DND-41 (cell line): ENCODE measurements at places on chromosomes 13 and 19.

DNA sequence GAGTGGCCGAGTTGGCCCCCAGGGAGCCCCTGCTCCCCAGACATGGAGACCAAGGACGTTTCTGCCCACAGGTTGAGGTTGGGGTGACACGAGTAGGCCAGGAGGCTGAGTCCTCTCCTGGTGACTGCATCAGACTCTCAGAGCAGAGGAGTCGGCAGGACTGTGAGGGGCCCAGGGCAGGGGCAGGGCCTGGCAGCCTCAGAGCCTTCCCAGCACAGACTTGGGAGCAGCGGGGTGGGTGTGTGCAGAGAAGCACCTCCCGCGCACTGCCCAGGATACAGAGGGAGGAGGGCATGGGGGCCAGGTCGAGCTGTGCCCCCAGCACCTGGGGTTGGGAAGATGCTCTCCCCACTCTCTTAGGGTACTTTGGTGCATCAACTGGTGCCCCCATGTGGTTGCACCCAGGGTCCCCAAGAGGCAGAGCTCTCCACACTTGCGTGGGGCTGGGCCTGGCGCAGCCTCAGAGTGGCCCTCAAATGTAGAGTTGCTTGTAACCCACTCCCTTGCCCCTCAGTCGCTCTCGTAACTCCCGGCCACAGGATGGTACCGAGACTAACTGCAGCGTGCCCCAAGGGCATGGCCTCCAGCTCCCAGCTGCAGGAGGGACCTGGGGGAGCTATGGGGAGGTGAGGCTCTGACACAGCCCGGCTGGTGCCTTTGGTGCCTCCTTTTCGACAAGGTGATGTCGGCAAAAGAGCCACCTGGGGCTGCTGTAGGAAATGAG is 15.9 kb downstream of the TSSK6 start:
- H3K27me3 ChIP-seq = no peaks in the 10 kb centered on the region
- no peak for DNase-seq
- no peak overlapping the region for H3K4me3 ChIP-seq
- H3K4me1 ChIP-seq = no peaks in the 10 kb centered on the region
- H3K36me3 ChIP-seq = peaks cover 97% of the 10 kb centered on the region
- H3K27ac ChIP-seq = no peak overlapping the region

GRCh38 chr19:29714371-29714952 is 599 bp downstream of the C19orf12 start:
- H3K27me3 ChIP-seq = no peaks in the 10 kb centered on the region
- peaks cover 3% of the 10 kb centered on the region; the same call in 1 of the 2 replicates for H3K36me3 ChIP-seq

DNA sequence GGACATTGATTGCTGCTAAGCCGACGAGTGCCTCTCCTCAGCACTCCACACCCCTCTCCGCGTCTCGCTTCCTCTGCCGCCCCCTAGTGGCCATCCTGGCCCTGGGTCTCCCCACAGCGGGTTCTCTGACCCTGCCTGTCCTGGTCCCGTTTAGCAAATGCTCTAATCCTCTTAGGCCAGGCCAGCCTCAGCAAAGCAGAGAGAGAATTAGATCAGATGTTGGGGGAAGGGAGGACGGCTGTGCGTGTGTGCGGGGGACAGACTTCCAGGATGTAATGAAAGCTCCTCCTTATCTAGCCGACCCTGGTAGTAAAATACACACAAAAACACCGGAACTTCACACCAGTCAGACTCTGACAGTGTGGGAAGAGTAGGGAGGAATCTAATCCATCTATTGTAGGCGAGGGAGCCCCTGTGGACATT is 4.5 kb downstream of the TPRX2 start:
- DNase-seq = peak; percentile 78
- no peaks in the 10 kb centered on the region for H3K4me1 ChIP-seq
- H3K4me3 ChIP-seq = no peak overlapping the region

DNA sequence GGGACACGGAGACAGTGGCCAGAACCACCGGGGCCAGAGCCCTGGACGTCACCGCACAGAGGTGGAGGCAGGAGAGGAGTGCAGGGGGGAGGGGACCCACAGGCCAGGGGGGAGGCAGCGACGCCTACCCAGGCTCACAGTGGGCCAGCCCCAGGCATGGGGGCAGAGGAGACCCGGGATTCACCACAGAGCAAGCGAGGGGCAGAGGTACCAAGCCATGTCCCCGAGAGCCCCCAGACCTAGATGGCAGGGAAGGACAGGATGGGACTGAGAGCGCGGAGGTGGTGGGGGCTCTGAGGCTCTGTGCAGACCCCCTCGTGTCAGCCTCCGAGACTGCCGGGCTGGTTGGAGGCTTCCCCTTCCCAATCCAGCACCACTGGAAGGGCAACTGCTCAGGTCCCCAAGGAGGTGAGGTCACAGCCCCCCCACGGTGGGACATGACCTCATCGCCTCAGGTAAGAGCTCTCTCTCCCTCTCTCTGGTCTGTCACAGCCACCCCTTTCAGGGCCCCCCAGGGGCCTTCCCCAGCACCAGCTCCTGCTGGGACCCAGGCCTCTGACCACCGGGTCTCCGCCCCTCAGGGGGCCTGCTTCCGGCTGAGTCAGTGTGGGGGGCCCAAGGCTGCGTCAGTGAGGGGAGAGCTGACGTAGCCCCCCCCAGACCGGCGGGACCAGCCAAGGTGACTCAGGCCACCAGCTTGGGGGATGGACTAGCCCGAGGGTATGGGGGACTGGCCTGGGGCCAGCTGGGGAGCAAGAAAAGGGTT is 2.2 kb upstream of the IL11 start:
- DNase-seq = no peak
- H3K27ac ChIP-seq = no peak overlapping the region
- no peak overlapping the region for H3K4me3 ChIP-seq
- no peaks in the 10 kb centered on the region for H3K36me3 ChIP-seq
- H3K27me3 ChIP-seq = no peaks in the 10 kb centered on the region

GRCh38 chr13:41917641-41918040 is 43.3 kb downstream of the VWA8 start:
- H3K4me1 ChIP-seq = peaks cover 6% of the 10 kb centered on the region; the same call in 1 of the 2 replicates
- H3K27me3 ChIP-seq = no peaks in the 10 kb centered on the region
- H3K36me3 ChIP-seq = no peaks in the 10 kb centered on the region
- no peak for DNase-seq
- H3K4me3 ChIP-seq = no peak overlapping the region
- H3K27ac ChIP-seq = no peak overlapping the region

- no peak for DNase-seq
- no peak overlapping the region for H3K4me3 ChIP-seq
- no peaks in the 10 kb centered on the region for H3K27me3 ChIP-seq
- H3K27ac ChIP-seq = no peak overlapping the region
- peaks cover 15% of the 10 kb centered on the region for H3K4me1 ChIP-seq
Observed at GRCh38 chr13:41505209-41505835, 48.0 kb downstream of the RGCC start.

DNA sequence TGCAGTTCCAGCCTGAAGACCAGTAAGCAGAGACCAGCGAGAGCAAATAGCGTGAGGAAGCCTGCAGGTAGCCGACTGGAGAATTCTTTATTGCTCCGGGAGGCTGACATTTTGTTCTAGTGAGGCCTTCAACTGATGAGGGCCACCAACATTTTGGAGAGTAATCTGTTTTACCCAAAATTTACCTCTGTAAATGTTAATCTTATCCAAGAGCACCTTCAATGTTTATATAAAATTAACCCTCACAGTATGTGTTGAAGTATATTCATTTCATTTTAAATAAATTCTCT is 546.4 kb upstream of the SLITRK5 start:
- H3K4me3 ChIP-seq = no peak overlapping the region
- H3K27me3 ChIP-seq = no peaks in the 10 kb centered on the region
- H3K36me3 ChIP-seq = no peaks in the 10 kb centered on the region
- H3K4me1 ChIP-seq = no peaks in the 10 kb centered on the region
- no peak overlapping the region for H3K27ac ChIP-seq

DNA sequence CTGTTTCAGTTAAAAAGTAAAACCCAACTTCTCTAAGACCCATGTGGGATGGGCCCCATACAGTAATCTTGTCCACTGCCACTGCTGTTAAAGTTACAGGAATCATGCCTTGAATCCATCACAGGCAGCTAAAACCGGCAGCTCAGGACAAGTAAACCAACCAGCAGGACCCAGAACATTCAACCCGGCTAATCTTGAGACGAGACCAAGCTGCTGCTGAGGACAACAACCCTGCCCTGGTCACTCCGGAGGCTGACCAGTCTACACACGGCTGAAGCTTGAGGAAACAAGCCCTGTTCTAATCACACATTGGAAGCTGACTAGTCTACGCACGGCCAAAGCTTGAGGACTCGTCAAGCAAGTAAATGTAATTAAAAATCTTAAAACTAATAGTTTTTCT is 105.2 kb upstream of the ZNF492 start:
- no peak for DNase-seq
- H3K36me3 ChIP-seq = no peaks in the 10 kb centered on the region
- H3K4me3 ChIP-seq = no peak overlapping the region

GRCh38 chr13:23443110-23443509 is 9.6 kb upstream of the SACS start:
- H3K27me3 ChIP-seq = no peaks in the 10 kb centered on the region
- no peaks in the 10 kb centered on the region for H3K4me1 ChIP-seq
- H3K27ac ChIP-seq = no peak overlapping the region
- no peaks in the 10 kb centered on the region for H3K36me3 ChIP-seq
- H3K4me3 ChIP-seq = no peak overlapping the region

GRCh38 chr13:111281751-111282311 is 38.6 kb upstream of the TEX29 start:
- no peak overlapping the region for H3K4me3 ChIP-seq
- H3K36me3 ChIP-seq = peaks cover 98% of the 10 kb centered on the region
- H3K27me3 ChIP-seq = no peaks in the 10 kb centered on the region
- no peak for DNase-seq
- H3K27ac ChIP-seq = no peak overlapping the region

DNA sequence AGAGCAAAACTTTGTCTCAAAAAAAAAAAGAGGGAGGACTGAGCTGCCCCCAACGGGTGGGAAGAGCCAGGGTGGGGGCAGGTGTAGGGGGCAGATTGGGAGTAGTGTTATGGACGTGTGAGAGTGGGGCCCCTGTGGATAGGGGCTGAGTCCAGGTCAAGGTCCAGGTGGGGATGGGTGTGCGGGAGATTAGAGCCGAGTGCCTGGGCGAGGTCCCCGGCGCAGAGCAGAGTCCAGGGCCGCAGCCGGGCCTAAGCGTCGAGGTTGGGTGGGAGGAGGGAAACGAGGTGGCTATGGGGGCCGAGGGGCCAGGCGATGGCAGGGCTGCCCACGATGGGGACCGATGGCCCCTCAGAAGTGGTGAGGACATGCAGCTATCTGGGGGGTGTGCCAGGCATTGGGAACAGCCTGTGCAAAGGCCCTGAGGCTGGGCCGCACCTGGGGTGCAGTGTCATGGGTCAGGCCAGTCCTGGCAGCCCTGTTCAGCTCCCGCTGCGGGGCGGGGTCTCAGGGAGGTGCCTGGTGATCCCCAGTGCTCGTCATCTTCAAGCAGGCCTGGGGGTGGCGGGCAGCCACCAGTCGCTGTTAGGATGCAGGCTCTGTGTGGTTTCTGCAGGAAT is 12.3 kb upstream of the MISP start:
- no peak for DNase-seq
- no peak overlapping the region for H3K27ac ChIP-seq
- no peaks in the 10 kb centered on the region for H3K4me1 ChIP-seq
- H3K27me3 ChIP-seq = no peaks in the 10 kb centered on the region

- DNase-seq = no peak
- no peaks in the 10 kb centered on the region for H3K36me3 ChIP-seq
- H3K27ac ChIP-seq = no peak overlapping the region
- no peaks in the 10 kb centered on the region for H3K27me3 ChIP-seq
Observed at GRCh38 chr13:87677496-87678371, 6.6 kb downstream of the SLITRK5 start.

- DNase-seq = no peak
- H3K4me1 ChIP-seq = no peaks in the 10 kb centered on the region
- H3K27ac ChIP-seq = no peak overlapping the region
- no peaks in the 10 kb centered on the region for H3K36me3 ChIP-seq
- H3K4me3 ChIP-seq = no peak overlapping the region
- no peaks in the 10 kb centered on the region for H3K27me3 ChIP-seq
Observed at GRCh38 chr13:69737129-69737935, 370.3 kb upstream of the ATXN8OS start.

GRCh38 chr13:70708775-70709174 is 600.5 kb upstream of the KLHL1 start:
- no peaks in the 10 kb centered on the region for H3K36me3 ChIP-seq
- no peaks in the 10 kb centered on the region for H3K27me3 ChIP-seq
- H3K4me3 ChIP-seq = no peak overlapping the region
- H3K27ac ChIP-seq = no peak overlapping the region
- DNase-seq = no peak

DNA sequence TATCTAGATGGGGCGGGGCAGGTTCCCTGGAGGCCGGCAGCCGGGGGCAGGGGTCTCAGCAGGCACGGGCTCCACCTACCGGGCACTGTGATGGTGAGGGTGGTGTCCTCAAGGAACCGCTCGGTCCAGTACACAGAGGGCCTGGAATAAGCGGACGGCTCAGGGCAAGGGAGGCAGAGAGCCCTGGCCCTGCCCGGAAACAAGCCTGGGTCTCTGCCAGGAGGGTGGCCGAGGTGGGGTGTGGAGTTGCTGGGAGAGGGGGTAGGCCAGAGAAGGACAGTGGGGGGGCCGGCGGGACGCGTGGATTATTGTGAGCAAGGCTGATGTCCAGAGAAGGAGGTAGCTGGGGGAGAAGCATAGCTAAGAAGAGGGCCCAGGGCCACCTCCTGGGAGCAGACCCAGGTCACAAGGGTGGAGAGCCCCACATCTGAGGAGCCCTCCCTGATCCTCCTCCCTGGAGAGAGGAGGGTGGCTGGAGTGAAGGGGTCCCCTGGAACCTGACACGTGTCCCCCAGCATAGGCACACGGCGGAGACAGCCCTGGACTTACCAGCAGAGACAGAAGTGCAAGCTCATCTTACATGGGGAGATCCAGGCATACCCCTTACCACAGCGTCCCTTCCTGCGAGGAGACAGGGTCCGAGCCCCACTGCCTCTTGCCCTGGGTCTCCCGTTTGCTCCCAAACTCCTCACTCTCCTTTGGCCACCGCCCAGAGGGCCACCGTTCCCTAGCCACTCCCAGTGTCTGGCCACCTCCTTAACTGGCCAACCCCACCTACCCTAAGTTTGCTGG is 29.0 kb upstream of the MIER2 start:
- no peaks in the 10 kb centered on the region for H3K4me1 ChIP-seq
- no peaks in the 10 kb centered on the region for H3K36me3 ChIP-seq
- H3K27me3 ChIP-seq = peaks cover 18% of the 10 kb centered on the region

- H3K27ac ChIP-seq = no peak overlapping the region
- H3K27me3 ChIP-seq = no peaks in the 10 kb centered on the region
- H3K4me1 ChIP-seq = no peaks in the 10 kb centered on the region
- no peak overlapping the region for H3K4me3 ChIP-seq
- no peak for DNase-seq
Observed at GRCh38 chr13:113539822-113540221, 44.7 kb upstream of the TFDP1 start.
